Upper lobe of left lung (tissue), 6 donors: ENCODE measurements at places on chromosomes 3 and 15. TPM values are rescaled to one million over a fixed set of nuclear protein-coding genes. Genes with fewer than 3 reads are reported as not detected.

Gene CPNE9
- total RNA-seq = not detected

Gene THRB
- total RNA-seq = 14.8 TPM

- H3K36me3 ChIP-seq = no peaks in the 10 kb centered on the region
- H3K4me3 ChIP-seq = no peak overlapping the region
- H3K27ac ChIP-seq = no peak overlapping the region
Measured at GRCh38 chr15:55820043-55820442, 77.1 kb upstream of the PRTG start.

Gene SLC2A2
- total RNA-seq = 0.13 TPM

DNA sequence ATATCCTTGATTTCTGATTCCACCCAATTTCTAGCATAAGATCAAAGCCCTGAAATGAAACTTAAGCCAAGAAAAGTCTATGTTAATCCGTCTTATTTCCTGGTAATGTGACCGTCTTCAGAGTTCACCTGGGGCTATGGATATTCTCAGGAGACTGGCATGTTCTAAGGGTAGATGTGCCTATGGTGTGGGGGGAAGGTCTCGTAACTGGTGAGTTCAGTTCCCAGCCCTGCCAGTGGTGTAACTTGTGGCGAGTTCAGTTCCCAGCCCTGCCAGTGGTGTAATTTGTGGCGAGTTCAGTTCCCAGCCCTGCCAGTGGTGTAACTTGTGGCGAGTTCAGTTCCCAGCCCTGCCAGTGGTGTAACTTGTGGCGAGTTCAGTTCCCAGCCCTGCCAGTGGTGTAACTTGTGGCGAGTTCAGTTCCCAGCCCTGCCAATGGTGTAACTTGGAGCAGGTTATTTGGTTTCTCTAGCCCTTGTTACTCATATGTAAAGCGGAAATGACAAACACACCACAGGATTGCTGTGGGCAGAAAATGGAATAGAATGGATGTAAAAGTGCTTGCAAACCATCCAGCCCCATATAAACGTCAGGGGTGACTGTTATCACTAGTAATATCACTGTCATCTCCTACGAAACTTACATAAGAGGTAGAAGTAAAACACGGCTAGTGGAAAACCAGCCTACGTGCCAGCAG lies 30.4 kb downstream of the SLC51A start:
- H3K4me1 ChIP-seq = no peaks in the 10 kb centered on the region
- H3K36me3 ChIP-seq = peaks cover 25% of the 10 kb centered on the region
- no peak for DNase-seq

Gene STXBP5L
- total RNA-seq = not detected

DNA sequence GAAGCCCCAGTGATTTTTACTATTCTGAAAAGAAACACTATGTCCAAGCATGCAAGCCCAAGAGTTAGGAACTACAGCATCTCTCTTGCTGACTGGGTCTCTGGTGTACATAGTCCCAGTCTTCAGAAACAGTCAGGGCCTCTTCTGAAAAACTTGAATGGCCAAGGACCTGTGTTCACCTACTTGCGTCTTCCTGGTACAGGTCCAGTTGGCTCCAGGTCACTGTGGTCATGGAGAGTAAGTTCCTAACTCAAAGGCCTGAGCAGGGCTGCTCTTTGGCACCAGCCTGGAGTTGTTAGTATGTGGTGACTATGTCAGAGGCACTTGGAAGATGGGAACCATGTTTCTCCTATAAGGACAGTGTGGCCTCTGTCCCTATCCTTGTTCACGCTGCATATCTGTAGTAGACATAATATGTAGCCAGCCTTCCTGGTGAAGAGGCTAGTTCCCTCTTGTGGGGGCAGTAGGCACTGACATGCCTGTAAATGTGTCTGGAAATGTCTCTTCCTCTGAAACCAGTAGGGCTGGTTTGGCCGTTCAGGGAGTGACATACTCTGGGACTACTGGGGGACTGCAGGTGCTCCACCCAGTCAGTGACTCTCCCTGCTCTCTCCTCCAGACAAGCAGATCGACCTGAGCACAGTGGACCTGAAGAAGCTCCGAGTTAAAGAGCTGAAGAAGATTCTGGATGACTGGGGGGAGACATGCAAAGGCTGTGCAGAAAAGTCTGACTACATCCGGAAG lies 2.6 kb upstream of the RBM15B start:
- H3K4me3 ChIP-seq = no peak overlapping the region
- H3K27ac ChIP-seq = no peak overlapping the region
- no peak for DNase-seq
- no peaks in the 10 kb centered on the region for H3K27me3 ChIP-seq
- peaks cover 10% of the 10 kb centered on the region for H3K36me3 ChIP-seq
- peaks cover 68% of the 10 kb centered on the region for H3K4me1 ChIP-seq

Gene GOLGA8K
- 1.1 TPM for total RNA-seq

DNA sequence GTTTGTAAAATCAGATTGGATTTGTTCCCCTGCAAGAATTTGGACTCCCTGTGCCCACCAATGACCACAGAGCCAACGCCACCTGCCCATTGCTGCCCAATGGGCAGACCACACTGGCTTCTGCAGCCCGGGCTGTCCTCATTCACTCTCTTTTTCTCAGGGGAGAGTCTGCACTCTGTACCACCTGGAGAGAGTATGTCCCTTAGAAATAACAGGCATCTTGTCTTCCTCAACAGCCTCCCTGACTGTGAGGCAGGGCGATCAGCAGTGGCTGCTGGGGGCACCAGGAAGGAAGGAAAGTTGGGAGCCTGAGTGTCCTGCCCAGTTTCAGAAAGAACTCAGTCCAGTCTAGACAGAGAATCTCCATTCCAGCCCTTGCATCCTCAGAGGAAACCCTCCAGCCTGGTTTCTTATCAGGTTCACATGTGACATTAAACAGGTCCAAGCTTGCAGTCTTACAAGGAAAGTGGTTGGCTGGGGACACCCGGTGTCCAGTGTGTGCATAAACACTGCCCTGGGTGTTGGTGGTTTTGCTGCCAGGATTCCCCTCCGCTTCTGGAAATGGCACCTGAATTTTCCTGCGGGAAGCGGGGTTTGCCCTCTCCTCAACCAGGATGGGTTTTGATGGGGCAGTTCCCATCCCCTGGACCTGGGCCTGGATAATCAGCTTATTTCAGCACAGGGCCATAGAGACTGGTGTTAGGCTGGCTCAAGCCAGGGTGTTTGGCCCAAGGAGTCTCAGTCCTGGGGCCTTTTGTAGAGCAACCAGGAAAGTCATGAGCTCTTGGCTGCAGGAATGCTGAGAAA lies 37.2 kb downstream of the SSUH2 start:
- peaks cover 8% of the 10 kb centered on the region for H3K4me1 ChIP-seq
- peak overlapping the region; percentile 24 for H3K27ac ChIP-seq
- no peaks in the 10 kb centered on the region for H3K27me3 ChIP-seq
- no peak overlapping the region for H3K4me3 ChIP-seq
- H3K36me3 ChIP-seq = no peaks in the 10 kb centered on the region

Gene CDHR4
- total RNA-seq = 21.9 TPM

GRCh38 chr15:50024281-50024680 lies 94.8 kb downstream of the ATP8B4 start:
- H3K36me3 ChIP-seq = no peaks in the 10 kb centered on the region
- no peaks in the 10 kb centered on the region for H3K4me1 ChIP-seq
- H3K27ac ChIP-seq = no peak overlapping the region
- H3K27me3 ChIP-seq = no peaks in the 10 kb centered on the region
- no peak overlapping the region for H3K4me3 ChIP-seq
- no peak for DNase-seq

GRCh38 chr15:23395030-23395692 lies 40.6 kb downstream of the GOLGA8S start:
- no peaks in the 10 kb centered on the region for H3K36me3 ChIP-seq
- no peaks in the 10 kb centered on the region for H3K4me1 ChIP-seq

DNA sequence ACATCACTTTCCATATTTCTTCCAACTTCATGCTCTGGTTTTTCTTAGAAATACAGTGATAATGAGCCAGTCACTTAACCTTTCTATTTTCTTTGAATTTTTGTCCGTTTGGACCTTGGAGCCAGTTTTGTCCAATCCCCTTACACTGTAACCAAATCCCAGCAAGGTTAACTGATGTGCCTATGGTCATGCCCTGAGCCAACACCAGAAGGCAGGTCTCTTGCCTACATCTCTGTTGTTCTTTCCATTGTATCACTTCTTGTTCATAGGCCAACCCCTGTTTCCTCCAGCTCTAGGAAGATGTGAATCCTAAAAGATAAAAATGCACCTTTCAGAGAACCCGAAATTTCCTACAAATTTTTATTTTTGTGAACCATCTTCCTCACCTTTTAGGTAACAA lies 122.7 kb downstream of the CMSS1 start:
- DNase-seq = no peak
- H3K27me3 ChIP-seq = no peaks in the 10 kb centered on the region
- H3K4me1 ChIP-seq = peaks cover 12% of the 10 kb centered on the region
- H3K36me3 ChIP-seq = no peaks in the 10 kb centered on the region

Gene SPTBN5
- total RNA-seq = 0.30 TPM

- no peaks in the 10 kb centered on the region for H3K36me3 ChIP-seq
- H3K4me1 ChIP-seq = no peaks in the 10 kb centered on the region
- H3K27ac ChIP-seq = no peak overlapping the region
- H3K4me3 ChIP-seq = no peak overlapping the region
- DNase-seq = no peak
Measured at GRCh38 chr3:115227461-115227860, 80.4 kb upstream of the ZBTB20 start.

Gene CILP
- 5.2 TPM for total RNA-seq

GRCh38 chr15:62135532-62136134 lies 29.5 kb downstream of the C2CD4B start:
- peak overlapping the region; percentile 59 for H3K27ac ChIP-seq
- no peaks in the 10 kb centered on the region for H3K36me3 ChIP-seq
- no peaks in the 10 kb centered on the region for H3K27me3 ChIP-seq
- DNase-seq = peak; percentile 65
- no peak overlapping the region for H3K4me3 ChIP-seq
- H3K4me1 ChIP-seq = peaks cover 8% of the 10 kb centered on the region

GRCh38 chr3:187737368-187738070 lies 7.7 kb downstream of the BCL6 start:
- DNase-seq = peak; percentile 87
- no peaks in the 10 kb centered on the region for H3K27me3 ChIP-seq
- peak overlapping the region; percentile 21 for H3K4me3 ChIP-seq
- peaks cover 23% of the 10 kb centered on the region for H3K36me3 ChIP-seq
- H3K4me1 ChIP-seq = peaks cover 36% of the 10 kb centered on the region

GRCh38 chr3:126529585-126530170 lies 5.7 kb downstream of the CHST13 start:
- H3K27ac ChIP-seq = peak overlapping the region; percentile 79
- no peak for DNase-seq
- peaks cover 2% of the 10 kb centered on the region for H3K27me3 ChIP-seq
- H3K36me3 ChIP-seq = no peaks in the 10 kb centered on the region
- peaks cover 10% of the 10 kb centered on the region for H3K4me1 ChIP-seq

Gene GOLGA6L2
- not detected for total RNA-seq

Gene LINGO1
- 0.55 TPM for total RNA-seq

DNA sequence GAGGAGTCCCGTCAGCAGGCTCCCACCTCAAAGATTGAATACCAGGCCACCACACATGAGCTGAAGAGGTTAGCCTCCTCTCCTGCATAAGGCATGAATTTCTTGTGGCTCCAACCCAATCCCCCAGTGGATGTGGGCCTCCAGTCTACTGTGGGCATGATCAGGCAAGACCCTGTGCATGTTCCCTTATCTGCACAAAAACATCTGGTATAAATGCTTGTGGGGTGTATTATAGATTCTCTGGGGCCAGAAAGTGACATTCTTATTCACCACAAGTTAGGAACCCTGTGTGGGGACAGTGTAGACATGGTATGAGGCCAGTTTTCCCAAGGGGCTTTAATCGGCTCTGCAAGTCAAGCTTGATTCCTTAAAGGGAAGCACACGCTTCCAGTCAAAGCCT lies 18.2 kb upstream of the UBP1 start:
- no peaks in the 10 kb centered on the region for H3K27me3 ChIP-seq
- H3K4me1 ChIP-seq = no peaks in the 10 kb centered on the region
- no peak overlapping the region for H3K4me3 ChIP-seq

GRCh38 chr3:149473357-149474249 lies 894 bp upstream of the TM4SF4 start:
- peak; percentile 92 for DNase-seq
- peaks cover 28% of the 10 kb centered on the region for H3K4me1 ChIP-seq
- H3K4me3 ChIP-seq = no peak overlapping the region
- no peaks in the 10 kb centered on the region for H3K36me3 ChIP-seq

DNA sequence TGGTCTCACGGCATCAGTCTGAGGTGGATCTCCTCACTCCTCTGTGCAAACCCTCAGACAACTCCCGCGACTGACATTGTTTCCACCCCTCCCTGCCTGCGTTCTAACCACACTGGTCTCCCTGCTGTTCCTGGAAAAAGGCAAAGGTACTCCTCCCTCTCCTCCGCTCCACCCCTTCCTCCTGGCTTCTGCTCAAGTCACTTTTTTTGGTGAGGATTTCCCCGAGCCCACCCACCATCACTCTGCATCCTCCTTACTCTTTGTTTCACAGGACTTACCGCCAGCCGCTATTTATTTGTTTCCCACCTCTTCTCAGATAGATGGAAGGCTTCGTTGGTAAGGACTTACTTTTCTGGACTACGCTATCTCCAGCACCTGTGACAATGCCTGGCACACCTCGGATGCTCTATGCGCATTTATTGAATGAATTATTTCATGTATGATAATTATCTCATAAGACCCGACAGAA lies 25.6 kb downstream of the PRR23E start:
- H3K36me3 ChIP-seq = no peaks in the 10 kb centered on the region
- no peak overlapping the region for H3K27ac ChIP-seq
- H3K27me3 ChIP-seq = no peaks in the 10 kb centered on the region
- peaks cover 8% of the 10 kb centered on the region for H3K4me1 ChIP-seq

- no peak overlapping the region for H3K27ac ChIP-seq
- H3K4me1 ChIP-seq = no peaks in the 10 kb centered on the region
- H3K27me3 ChIP-seq = no peaks in the 10 kb centered on the region
- no peak for DNase-seq
- H3K4me3 ChIP-seq = no peak overlapping the region
Measured at GRCh38 chr3:151504606-151505005, 43.7 kb upstream of the IGSF10 start.

DNA sequence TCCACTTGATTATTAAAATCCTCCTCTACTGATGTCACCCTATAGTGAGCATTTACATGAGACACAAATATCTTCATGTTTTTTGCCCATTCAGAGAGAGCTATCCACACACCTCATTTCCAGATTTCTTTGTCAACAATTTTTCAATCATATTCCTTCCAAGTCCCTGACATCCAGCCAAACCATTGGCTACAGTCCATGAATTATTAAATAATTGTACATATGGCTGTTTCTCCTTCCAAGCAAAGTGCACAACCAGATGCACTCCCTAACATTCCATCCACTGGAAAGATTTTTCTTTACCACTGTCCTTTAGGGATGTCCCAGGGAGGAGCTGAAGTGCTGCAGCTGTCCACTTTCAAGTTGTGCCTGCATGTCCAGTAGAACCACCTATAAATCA lies 328.0 kb upstream of the MDFIC2 start:
- no peak overlapping the region for H3K4me3 ChIP-seq
- no peaks in the 10 kb centered on the region for H3K4me1 ChIP-seq
- no peak overlapping the region for H3K27ac ChIP-seq

- no peaks in the 10 kb centered on the region for H3K36me3 ChIP-seq
- no peaks in the 10 kb centered on the region for H3K4me1 ChIP-seq
- H3K4me3 ChIP-seq = no peak overlapping the region
- H3K27me3 ChIP-seq = no peaks in the 10 kb centered on the region
- no peak overlapping the region for H3K27ac ChIP-seq
Measured at GRCh38 chr3:35664460-35664919, 25.2 kb downstream of the ARPP21 start.

GRCh38 chr3:192215-192929 lies 4.2 kb upstream of the CHL1 start:
- H3K27me3 ChIP-seq = no peaks in the 10 kb centered on the region
- H3K4me1 ChIP-seq = peaks cover 11% of the 10 kb centered on the region
- H3K36me3 ChIP-seq = no peaks in the 10 kb centered on the region
- no peak for DNase-seq
- H3K4me3 ChIP-seq = no peak overlapping the region
- no peak overlapping the region for H3K27ac ChIP-seq

- H3K4me3 ChIP-seq = no peak overlapping the region
- H3K27me3 ChIP-seq = no peaks in the 10 kb centered on the region
- no peak overlapping the region for H3K27ac ChIP-seq
- H3K4me1 ChIP-seq = no peaks in the 10 kb centered on the region
Measured at GRCh38 chr15:79846539-79846938, 50.3 kb downstream of the MTHFS start.
